Head of caudate nucleus (tissue), 42 donors: ENCODE measurements at places on chromosomes 6 and 20.

DNA sequence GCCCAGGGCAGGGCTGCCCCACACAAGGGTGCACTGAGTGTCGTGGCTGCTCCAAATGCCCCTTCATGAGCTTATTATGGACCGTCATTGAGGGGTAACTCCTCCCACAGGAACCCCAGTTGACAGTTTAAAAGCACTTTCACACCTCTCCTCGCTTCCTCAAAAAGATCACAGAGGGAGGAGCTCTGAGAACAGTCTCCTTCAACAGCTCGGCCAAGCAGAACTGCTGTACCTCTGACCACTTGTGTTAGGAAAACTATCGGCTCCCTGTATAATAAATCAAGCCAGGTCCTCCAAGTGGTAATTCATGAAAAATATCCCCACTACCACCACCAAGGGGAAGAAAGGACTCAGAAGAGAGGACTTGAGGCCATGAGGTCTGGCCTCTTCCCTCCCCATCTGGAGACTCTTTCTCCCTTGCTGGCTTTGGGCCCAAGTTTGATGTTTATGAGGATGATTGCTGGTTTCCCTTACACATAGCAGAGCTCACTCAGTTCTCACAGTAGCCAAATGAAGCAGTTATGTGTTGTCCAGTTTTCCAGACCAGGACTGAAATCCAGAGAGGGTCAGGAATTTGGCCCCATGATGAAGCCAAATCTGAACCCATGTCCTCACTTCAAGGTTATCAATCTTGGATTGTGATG is 8.7 kb downstream of the SNX21 start:
- no peak for DNase-seq

GRCh38 chr6:36023996-36024795 is at the start of gene SLC26A8:
SLC26A8 (minus strand) TSS chr6:36024641; CDS start chr6:36019707, 4,934 bp downstream.
- DNase-seq = no peak

- no peak for DNase-seq
Observed at GRCh38 chr6:6586671-6587526, 1.6 kb upstream of the LY86 start.

GRCh38 chr20:23680146-23680545 is 8.7 kb downstream of the CST4 start:
- DNase-seq = no peak

DNA sequence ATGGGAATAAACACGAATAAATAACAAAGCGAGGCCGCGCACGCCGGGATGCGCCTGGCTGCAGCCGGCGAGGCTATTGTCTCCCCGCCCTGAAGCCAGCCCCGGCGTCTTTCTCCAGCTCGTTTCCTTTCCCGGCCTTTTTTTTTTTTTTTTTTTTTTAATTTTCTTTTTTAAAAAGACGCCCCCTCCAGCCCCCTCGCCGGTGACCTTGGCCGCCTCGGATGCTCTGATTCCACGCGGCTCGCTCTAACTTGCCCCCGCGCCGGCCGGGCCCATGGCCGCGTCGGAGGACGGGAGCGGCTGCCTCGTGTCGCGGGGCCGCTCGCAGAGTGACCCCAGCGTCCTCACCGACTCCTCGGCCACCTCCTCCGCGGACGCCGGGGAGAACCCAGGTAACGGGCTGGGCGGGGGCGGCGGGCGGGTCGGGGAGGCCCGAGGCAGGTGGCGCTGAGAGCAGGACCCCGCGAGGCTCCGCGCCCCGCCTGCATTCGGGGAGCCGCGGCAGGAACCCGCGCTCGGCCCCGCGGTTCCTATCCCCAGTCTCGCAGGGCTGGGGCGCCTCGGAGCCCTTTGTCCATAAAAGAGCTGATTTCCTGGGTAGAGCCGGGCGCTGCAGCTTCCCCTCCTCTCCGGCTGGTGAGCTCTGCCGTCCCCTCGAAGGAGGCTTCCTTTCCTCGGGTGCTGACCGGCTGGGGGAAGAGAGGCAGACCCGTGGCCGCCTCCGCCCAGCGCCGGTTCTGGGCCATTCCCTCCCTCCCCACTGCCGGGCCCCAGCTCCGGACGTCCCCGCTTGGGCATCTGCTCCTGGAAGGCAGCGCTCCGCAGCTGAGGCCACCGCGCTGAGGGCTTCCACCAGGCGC is 631 bp downstream of the PHACTR3 start:
- DNase-seq = no peak
